ENCODE measurements at places on chromosomes 11 and 22.

- DNase-seq: peak; percentile 86
Observed at GRCh38 chr22:22508274-22509176, at the start of gene ZNF280B. Gene ZNF280B, minus strand, starts transcription at chr22:22508742. Its CDS starts 19,344 bp downstream, at chr22:22489398.

- peak; percentile 64 for DNase-seq
Observed at GRCh38 chr11:28679795-28680468, 571.7 kb downstream of the METTL15 start.

DNA sequence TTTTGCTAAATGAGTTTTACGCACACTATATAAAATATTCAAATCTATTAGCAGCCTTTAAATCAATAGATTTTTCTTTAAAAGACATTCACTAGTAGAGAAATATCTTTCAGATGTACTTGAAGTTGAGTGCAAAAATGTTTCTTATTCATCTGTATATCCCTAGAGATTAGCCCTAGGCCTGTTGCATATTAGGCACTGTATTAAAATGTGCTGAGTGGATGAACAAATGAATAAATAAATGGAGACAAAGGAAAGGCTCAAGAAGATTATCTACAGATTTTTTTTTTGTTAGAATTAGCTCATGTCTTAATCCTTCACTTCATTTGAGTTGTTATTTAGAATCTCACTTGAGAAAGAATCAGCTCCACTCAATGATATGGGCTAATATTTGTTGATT, 12.0 kb upstream of the MMP13 start:
- DNase-seq: no peak

DNA sequence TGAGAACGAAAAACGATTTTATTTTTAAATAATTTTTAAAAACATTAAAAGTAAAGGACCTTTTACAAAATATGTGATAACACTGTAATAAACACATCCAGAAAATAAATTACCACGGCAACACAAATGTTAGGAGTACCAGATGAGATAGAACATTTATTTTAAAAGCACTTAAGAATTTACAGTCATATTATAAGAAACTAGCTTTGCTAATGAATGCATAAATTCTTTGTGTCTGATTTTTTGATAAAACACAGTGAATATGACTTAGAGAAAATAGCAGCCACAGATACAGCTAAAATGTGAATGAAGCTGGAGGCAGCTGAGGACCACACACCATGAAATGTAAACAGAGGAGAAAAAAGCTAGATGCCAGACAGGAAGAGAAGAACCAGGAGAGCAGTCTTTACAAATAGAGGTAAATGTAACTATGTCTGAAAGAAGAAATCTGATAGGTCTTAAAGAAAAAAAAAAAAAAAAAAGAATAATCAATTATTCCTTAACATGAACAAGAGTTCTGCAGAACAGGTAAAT, 14.6 kb downstream of the CCDC34 start:
- DNase-seq: peak; percentile 22

- peak; percentile 72 for DNase-seq
Observed at GRCh38 chr11:32071811-32072210, 19.1 kb upstream of the RCN1 start.

- no peak for DNase-seq
Observed at GRCh38 chr11:55967914-55968313, 1.8 kb downstream of the OR10AG1 start.

DNA sequence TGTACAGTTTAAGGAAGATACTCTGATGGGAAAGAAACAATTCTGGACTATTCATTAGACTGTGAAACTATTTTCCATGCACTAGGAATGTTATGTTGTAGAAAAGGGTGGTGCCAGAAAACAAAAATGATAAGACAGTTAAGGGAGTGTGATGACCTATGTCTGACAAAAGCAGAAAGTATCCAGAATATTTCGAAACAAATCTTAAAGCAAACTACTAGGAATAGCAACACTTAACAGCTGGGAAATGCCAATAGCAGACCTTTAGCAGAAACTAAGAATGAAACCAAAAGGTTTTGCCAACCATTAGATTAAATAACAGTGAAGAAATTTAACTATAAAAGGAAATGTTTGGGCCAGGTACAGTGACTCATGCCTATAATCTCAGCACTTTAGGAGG, 3.3 kb upstream of the ARHGAP20 start:
- peak; percentile 63 for DNase-seq

DNA sequence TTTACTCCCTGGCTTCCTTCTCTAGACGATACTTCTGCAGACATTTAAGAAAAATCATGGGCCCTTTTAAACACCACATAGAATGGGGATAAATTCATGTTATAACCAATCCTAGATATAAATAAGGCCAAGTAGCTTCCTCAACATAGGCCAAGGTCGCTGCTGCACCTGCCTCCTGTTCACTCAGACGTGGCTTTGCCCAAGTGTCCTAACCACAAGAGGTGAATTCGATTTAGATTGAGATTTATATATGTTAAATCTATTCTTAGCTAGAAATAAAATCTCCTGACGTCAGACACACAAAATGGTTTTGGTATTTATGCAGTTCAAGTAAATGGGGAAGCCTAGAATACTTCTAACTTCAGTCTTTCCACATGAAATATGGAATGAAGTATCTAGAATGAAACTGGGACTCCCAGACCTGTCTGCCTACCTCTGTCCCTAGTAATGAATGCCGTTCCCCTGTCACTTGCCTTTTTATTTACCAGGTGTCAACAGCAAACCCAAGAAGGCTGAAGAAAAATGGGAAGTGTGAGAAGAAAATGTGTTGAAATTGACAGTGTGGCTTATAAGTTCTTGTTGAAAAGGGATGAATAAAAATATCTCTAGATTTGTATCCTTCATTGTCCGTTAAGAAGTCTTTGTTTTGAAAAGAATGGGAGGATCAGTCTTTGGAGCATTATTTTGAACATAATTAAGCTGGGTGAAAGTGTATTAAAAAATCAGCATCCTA, 131.8 kb downstream of the HIPK3 start:
- DNase-seq: no peak

DNA sequence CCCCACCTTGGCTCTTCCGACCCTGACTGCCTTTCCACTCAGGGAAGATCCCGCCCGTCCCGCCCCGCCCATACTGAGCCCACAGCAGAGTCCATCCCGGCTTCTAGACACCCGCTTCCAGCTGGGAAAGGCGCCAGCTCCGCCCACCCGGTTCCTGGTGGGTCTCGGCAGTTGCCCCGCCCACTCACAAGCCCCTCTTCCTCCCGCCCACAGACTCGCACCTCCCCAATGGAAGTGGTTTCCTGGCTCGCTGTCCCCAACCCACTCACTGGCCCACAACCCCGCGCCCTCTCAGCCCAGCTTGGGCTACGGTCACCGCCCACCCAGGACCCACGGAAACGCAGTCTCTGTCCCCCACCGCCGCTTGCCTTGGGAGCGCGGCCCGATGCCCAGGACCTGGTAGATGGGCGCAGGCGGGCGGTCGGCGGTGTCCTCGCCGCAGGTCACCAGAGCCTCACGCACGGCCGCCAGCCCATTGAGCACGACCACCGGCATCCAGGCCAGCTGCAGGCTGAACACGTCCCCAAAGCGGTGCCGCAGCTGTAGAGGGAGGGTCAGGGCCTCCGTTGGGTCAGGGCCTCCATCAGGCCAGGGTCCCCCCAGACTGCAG, 22.2 kb upstream of the CYP2D6 start:
- no peak for DNase-seq

DNA sequence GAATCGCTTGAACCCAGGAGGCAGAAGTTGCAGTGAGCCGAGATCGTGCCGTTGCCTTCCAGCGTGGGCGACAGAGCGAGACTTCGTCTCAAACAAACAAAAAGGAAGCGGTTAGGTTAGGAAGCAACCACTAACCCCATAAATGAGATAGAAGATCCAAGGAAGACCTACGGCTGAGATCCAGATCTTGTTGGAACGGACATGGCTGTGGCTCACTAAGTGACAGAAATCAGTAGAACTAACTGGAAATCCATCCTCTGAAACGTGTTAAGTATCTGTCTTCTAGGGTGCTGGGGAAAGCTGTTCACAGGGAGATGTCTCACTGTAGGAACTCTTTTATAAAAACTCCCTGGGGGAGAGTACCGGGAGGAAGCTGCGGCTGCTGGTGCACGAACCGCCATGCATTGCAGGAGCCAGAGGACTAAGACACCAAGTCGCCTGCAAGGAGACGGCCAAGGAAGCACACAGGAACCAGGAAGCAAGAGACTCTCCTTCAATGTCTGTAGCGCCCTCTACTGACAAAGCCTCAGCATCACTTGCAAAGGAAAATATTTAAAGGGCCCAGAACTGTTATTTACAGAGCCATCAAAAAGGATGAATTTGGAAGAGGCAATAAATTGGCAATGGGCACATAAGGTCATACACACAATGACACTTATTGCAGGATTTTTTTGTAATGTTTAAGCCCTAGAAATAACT, 16.9 kb upstream of the SPTY2D1 start:
- peak; percentile 55 for DNase-seq

GRCh38 chr22:36365020-36365411, 22.8 kb downstream of the MYH9 start:
- peak; percentile 97 for DNase-seq

- DNase-seq: no peak
Observed at GRCh38 chr11:121328967-121329679, 36.6 kb downstream of the SC5D start.

GRCh38 chr22:37058917-37059701, 7.6 kb downstream of the KCTD17 start:
- DNase-seq: no peak

DNA sequence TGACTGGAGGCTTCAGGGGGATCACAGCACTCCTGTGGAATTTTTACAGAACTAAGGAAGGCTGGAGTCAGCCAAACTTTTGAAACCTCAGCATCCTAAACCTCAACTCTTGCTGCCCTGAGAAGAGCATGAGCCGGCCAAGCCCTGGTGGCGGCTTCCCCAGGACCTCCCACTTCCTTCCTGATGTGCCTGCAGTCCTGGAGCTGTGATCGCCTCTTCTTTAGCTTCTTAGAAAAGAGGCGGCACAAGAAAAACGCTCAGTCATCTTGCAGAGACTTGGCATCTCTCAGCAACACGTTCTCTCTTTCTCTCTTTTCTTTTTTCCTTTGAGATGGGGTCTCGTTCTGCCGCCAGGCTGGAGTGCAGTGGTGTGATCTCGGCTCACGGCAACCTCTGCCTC, 40.4 kb upstream of the AMPD3 start:
- DNase-seq: peak; percentile 41

GRCh38 chr11:31652528-31652927, 143.0 kb downstream of the ELP4 start:
- DNase-seq: no peak

DNA sequence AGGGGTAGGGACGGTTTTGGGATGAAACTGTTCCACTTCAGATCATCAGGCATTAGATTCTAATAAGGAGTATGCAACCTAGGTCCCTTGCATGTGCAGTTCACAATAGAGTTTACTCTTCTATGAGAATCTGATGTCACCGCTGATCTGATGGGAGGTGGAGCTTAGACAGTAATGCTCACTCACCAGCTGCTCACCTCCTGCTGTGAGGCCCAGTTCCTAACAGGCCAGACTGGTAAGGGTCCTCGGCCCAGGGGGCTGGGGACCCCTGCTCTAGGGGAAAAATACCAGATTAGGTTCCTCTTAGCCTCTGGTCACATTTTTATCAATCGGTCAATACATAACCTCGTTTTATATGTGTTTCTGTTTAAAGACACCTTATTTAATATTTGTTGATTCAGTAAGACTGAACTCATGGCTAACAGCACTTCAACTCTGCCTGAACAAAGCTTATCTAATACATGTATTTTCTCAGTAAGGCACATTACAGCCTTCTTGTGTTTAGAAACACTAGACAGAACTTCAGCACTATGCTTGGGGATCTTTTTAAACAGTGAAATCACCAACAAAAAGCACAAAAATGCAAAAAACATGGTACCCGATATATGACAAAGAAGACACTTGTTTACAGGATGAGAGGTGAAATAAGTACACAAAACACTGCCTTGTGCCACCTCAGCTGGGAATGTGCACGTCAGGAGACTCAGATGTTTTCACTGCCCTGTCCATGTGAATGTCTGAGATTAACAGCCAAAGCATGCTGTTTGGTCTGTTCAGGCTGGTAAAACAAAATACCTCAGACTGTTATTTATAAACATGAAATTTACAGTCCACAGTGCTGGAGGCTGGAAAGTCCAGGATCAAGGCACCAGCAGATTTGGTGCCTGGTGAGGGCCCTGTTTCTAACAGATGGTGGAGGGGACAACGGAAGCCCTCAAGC, 107.5 kb downstream of the USP35 start:
- no peak for DNase-seq

GRCh38 chr22:38230916-38231315, 29.1 kb downstream of the MAFF start:
- no peak for DNase-seq

DNA sequence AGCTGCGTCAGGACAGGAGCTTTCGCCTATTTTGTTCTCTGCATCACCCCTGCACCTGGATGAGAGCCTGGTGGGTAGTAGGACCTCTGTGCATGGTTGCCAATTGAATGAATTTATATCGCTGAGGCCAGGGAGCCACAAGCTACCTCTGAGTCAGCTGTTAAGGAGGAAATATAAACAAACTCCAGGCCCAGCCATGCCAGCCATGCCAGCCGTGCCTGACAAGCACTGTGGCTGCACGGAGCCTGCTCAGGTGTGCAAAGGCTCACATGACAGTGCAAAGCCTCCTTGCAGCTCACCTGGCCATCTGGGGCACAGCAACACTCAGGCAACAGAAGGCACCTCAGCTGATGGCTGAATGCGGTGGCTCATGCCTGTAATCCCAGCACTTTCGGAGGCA, 33.7 kb upstream of the LINC01488 start:
- DNase-seq: no peak

DNA sequence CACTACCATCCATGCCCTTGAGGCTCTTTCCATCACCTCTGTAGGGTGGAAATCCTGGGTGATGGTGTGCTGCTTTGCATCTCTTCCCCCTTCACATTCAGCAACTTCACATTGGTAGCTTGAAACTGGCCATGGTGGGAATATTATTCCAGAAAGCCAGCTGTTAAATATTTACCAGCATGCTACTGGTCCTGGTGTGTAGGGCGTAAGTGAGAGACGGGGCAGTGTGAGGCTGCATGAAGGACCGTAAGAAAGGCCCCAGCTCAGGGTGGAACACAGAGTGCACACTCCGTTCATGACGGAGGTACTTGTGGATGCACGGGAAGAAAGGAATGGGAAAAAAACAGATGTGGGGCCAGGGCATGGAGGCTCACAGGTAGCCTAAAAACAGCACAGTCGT, 121.3 kb downstream of the PKNOX2 start:
- no peak for DNase-seq

DNA sequence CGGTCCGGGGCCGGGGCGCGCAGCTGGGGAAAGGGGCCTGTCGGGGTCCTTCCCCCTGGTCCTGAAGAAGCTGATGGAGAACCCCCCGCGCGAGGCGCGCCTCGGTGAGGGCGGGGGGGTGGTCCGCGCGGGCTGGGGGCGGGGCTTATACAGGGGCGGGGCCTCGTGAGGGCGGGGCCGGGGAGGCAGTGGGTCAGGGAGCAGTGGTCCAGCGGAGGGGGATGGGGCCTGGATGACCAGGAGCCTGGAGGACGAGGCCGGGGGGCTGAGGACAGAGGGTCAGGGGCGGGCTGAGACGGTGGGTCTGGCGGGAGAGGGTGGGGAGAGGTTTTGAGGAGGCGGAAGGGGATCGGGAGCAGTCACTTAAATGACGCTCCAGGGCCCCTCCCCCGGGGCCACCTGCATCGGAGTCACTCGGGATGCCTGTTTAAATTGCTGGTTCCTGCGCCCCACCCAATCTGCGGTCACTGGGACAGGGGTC, 396 bp downstream of the TEF start:
- DNase-seq: no peak

GRCh38 chr11:4370166-4370565, 2.0 kb upstream of the OR52B4 start:
- no peak for DNase-seq

All from fibroblast of skin of abdomen (primary cell).